ENCODE measurements at places on chromosomes 3 and 15.

GRCh38 chr15:98154863-98155262 lies 194.4 kb downstream of the ARRDC4 start:
- DNase-seq, result no peak

- no peak for DNase-seq
These were observed 856.5 kb upstream of the ARPP21 start for GRCh38 chr3:34782871-34783270.

- DNase-seq, result no peak
These were observed 61.9 kb downstream of the ZNF609 start for GRCh38 chr15:64522226-64522823.

DNA sequence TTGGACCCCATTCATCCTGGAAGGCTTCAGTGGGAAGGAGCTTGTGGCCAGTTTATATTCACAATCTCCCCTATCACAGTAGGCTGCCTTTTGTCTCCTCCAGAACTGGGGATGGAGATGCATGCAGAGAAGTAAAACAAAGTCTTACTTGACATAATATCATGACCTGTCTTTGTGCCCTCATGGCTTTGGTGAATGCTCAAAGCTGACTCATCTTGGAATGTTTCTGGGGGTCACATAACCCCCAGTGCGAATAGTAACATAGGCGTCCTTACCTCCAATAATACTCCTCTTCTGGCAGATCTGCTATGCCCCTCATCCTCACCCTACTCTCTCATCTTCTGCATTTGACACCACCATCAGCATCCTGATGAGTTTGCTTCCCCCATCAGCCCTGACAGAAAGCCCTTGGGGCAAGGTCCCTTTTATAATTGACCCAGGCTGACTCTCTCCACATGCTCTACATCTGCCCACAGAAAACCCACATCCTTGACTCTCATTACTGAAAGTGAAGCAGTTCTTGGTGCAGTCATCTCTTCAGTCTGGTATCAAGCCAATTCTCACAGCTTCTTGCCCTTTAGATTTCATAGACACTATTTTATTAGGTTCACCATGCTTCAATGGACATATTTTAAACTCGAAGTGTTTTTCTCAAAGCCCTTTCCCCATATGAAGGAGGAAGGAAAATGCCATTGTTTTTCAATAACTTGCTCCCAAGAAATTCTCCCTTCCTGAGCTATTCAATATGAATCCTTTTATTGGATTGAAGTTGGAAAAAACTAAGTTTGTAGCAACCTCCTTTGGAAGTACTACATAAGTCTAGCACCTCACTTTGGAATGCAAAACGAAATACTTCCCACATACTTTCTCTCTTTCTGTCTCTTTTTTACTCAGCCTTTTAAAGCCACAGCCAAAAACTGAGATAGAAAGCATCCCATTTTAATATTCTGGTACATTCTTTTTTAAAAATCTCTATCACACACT lies 36.6 kb downstream of the OSTN start:
- no peak for DNase-seq

GRCh38 chr3:185070491-185071286 lies 82.2 kb downstream of the C3orf70 start:
- no peak for DNase-seq
